ENCODE measurements at places on chromosomes 2 and 18.

GRCh38 chr2:64081046-64081445, 61.8 kb upstream of the VPS54 start:
- no peak for DNase-seq

- no peak for DNase-seq
Measured at GRCh38 chr2:212592695-212593094, 54.1 kb upstream of the ERBB4 start.

GRCh38 chr2:218282173-218282991, 9.9 kb downstream of the TMBIM1 start:
- DNase-seq: no peak

DNA sequence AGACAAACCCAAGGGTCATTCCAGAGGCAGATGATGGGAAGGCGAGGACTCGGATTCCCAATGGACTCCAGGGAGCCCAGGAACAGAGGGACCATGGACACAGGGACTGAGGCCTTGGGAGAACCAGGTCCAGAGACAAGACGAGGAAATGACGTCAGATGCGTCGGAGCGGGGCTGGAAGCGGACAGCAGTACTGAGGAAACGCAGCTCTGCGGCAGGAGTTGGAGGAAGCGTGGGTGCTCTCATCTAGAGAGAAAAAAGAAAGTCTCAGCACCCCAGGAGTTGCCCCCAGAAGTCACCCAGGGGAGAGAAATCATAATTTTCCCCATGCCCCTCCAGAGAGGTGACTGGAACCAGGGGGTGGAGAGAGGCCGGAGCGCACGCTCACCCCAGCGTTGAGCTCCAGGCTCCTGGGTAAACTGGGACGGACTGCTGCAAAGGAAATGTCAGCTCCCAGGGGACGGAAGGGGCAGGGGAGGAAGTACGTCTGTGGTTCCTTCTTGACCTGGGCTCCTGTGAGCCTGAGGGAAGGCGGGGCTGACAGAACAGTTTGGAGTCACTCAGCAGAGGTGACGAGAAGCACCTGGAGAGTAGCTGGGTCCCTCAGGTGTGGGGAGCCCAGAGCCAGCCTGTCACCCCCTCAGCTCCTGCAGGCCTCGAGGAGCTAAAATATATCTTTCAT, 44.7 kb downstream of the CMPK2 start:
- DNase-seq: no peak

GRCh38 chr2:20484810-20485611, 38.1 kb downstream of the RHOB start:
- DNase-seq: no peak

DNA sequence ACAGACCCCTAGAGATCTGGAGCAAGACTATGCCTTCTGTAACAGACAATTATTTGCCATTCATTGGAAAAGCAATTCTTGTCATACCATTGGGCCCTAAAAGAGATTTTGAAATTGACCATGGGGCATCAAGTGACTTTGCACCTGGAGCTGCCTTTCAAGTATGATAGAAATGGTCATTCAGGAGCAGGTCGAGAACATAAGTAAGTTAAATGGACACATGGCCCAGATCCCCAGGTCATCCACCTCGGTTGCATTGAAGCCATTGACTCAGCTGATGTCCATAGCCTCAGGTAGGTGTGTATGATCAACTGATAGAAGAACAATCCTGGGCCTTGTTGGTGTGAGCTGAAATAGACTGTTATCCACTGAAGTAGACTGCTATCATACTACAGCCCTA, 19.3 kb downstream of the CHCHD5 start:
- DNase-seq: no peak

- no peak for DNase-seq
Measured at GRCh38 chr18:70870292-70870691, 581.4 kb downstream of the SOCS6 start.

GRCh38 chr2:118050974-118051373, 37.1 kb upstream of the CCDC93 start:
- no peak for DNase-seq

- DNase-seq: peak; percentile 25
Measured at GRCh38 chr18:45291621-45292615, 323.4 kb upstream of the SLC14A2 start.

- DNase-seq: peak; percentile 30
Measured at GRCh38 chr18:45449418-45450227, 165.7 kb upstream of the SLC14A2 start.

GRCh38 chr2:60524874-60525273, 28.6 kb downstream of the BCL11A start:
- DNase-seq: no peak

DNA sequence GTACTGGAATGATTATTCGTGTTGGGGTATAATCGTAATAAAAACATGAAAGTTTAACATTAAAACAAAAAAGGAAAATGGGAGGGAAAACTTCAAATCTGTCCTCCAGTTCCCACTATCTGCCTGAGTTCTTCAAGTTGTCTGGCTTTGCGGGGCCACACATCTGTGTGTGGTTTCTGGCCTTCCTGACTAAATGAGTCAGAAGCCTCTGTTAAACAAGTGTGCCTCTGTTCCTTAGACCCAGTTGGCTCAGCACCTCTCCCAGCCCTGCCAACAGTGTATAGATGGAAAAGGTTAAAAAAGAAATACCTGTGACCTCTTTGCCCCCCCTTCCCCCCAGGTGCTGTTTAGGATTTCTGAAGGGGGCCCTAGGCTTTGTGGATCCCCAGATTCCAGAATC, 30.2 kb downstream of the XDH start:
- DNase-seq: peak; percentile 82

- DNase-seq: no peak
Measured at GRCh38 chr2:48952143-48952542, 196.6 kb upstream of the LHCGR start.

DNA sequence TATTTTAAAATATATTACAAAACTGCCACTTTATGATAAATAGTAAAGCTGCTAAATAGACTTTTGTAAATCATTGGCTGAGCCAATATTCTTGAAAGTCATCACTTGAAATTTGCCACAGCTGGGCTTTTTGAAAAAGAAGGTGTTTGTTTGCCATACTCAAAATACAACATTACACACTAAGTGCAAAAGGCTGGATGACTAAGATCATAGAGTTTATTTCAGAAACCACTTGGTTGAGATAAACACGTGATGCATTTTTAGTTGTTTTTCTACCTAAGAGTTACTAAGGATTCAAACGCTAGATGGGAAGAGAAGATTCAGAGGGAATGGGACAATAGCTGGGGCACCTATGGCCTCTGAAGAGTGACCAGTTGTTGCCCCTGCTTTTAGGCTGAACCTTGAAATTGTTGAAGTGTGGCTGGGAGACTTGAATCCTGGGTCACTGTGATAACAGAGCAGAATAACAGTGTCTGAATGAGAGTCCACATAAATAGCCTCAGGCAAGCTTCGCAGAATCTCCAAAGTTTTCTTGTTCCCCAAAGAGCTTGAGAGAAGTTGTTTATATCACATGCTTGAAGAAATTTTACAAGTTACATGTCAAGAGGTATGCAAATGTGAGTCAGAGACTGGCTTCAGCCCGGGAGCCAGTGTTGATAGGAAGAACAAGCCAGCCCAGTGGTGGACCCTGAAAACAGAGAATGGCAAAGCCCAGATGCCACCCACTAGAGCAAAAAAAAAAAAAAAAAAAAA, 409.8 kb downstream of the GPD2 start:
- peak; percentile 27 for DNase-seq

GRCh38 chr18:36301884-36302283, 4.4 kb downstream of the FHOD3 start:
- no peak for DNase-seq

DNA sequence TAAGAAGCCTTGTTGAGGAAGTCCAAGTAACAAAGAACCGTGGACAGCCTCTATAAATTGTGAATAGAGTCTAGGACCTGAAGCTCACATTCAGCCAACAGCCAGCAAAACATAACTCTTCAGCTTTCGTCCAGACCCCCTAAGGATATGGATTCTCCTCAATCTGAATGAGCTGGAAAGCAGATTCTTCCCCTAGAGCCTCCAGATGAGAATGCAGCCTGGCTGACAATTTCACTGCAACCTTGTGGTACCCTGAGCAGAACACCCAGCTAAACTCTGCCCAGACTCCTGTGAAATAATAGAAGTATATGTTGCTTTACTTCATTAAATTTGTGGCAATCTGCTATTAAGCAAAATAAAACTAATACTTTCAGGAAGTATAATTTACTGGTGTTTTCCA, 483.5 kb upstream of the SLC8A1 start:
- DNase-seq: no peak

- DNase-seq: no peak
Measured at GRCh38 chr2:143877056-143877455, 642.9 kb downstream of the ZEB2 start.

DNA sequence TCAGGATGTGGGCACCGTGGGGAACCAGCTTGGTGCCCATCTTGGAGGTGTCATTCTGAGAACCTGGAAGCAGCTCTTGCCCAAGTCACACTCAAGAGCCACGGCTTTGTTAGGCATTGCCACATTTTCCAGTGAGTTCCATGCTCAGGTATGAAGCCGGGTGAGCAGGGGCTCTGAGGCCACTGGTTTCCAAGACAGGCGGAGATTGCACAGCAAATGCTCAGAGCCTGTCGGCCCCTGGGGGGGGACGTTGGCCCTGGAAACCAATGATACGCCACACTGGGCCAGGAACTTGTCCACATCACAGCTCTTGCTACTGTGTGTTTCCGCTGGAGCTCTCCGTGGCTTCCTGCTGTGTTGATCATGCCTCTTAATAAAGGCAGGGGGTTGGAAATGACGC, 52.5 kb upstream of the SALL3 start:
- no peak for DNase-seq

GRCh38 chr2:218022131-218022850, 19.5 kb upstream of the TNS1 start:
- DNase-seq: no peak

GRCh38 chr2:113032737-113033136, 19.9 kb downstream of the IL36B start:
- no peak for DNase-seq

DNA sequence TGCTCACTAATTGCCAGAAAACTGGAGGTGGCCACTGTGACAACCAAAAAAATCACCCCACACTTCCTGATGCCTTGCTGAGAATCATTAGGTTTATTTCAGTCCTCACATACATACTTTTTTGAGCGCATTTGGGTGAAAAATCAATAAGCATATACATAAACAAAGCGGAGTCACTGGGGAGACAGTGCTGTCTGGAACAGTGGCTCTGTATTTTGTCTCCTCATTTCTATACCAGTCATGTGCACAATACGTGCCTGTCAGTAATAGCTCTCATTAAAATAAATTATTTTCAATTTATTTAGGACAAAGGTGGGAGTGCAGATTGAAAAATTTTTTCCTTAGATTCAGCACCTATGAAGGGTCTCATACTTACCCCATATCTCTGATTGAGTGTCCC, 48.2 kb downstream of the CXCR4 start:
- no peak for DNase-seq

- no peak for DNase-seq
Measured at GRCh38 chr18:55457028-55457427, 131.0 kb downstream of the TCF4 start.

- no peak for DNase-seq
Measured at GRCh38 chr2:161265874-161266273, 42.4 kb upstream of the PSMD14 start.

DNA sequence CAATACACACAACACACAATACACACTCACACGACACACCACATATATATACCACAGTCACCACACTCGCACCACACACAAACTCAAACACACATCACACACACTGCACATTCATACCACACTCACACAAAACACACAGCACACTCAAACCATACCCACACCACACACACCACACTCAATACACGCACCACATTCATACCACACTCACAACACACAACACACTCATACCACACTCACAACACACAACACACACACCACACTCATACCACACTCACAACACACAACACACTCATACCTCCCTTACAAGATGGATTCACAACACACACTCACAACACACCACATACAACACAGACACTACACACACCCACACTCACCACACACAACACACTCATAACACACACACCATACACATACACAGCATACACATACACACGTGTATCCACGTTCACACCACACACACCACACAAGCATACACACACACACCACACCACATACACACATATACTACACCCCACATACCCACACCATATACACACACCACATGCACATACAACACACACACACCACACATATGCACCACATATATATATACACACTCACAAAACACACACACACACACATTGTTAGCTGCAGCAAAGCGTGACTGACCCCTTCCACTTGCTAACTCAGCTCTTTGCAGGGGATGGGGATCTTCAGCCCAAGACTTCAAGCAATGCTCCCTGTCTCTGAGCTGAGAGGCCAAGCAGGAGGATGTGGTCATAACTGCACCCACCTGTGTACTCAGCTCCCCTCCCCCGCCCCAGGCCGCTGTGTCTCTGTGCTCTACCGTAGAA, 59.0 kb downstream of the SDC1 start:
- no peak for DNase-seq

- DNase-seq: no peak
Measured at GRCh38 chr18:58960946-58961722, 96.5 kb downstream of the ZNF532 start.

DNA sequence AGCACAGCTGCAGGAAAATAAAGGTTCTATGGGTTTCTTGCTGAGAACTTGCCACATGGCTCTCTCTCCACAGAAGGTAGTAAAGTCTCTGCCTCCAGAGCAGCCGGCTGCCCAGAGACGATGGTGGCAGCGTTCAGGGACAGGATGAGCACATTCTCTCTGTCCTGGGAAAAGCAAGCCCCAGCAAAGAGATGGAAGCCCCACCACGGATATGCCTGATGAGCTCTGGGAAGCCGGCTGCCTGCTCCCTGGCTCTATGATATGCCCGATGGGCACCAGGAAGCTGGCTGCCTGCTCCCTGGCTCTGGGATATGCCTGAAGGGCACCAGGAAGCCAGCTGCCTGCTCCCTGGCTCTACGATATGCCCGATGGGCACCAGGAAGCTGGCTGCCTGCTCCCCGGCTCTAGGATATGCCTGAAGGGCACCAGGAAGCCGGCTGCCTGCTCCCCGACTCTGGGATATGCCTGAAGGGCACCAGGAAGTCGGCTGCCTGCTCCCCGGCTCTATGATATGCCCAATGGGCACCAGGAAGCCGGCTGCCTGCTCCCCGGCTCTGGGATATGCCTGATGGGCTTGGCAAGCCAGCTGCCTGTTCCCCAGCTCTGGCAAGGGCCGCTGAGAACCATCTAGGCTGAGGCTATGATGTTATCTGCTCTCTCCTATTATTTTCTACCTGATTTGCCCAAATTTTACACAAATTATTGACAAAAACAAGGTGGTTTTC, 21.5 kb upstream of the SNTG2 start:
- no peak for DNase-seq

GRCh38 chr2:16962505-16962904, 296.9 kb upstream of the CYRIA start:
- no peak for DNase-seq

GRCh38 chr2:172596776-172597175, 40.9 kb downstream of the PDK1 start:
- DNase-seq: no peak

Data from adipocyte (in vitro differentiated cells).